ENCODE measurements at places on chromosomes 3 and 15. TPM values are rescaled to one million over a fixed set of nuclear protein-coding genes. Genes with fewer than 3 reads are reported as not detected.

SLC9C1 gene
- not detected for polyA plus RNA-seq

CTSH gene
- 9.0 TPM for polyA plus RNA-seq

DNA sequence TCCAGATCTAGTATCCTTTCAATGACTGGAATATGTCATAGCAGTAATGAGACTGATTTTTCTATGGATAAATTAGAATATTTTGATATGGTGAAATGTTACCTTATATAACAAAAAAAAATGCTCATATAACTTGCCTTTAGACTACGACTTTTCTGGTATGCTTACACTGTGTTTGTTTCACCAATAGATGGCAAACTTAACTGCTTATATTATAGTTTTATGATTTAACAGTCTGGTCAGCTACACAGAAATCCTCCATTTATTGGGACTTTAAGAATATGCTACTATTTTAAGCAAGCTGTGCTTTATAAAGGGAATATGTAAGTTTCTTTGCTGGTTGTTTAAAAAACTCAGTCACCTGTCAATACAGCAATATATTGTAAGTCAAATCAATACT, 205.6 kb downstream of the VGLL3 start:
- DNase-seq = no peak

GRCh38 chr3:175511219-175511785, 652.2 kb downstream of the NAALADL2 start:
- DNase-seq = no peak

- no peak for DNase-seq
Measured at GRCh38 chr3:10116138-10116460, 624 bp downstream of the BRK1 start.

GRCh38 chr3:12966847-12967605, 106.2 kb downstream of the IQSEC1 start:
- DNase-seq = peak; percentile 35
